Stimulated activated CD4-positive, alpha-beta T cell treated with anti-CD3 and anti-CD28 coated beads, TNF-alpha, amount 100 ng/mL, for 24 hours (primary cell): ENCODE measurements at places on chromosomes 16 and 17.

- DNase-seq: no peak
Observed at GRCh38 chr17:39352986-39353385, 48.4 kb downstream of the FBXL20 start.

GRCh38 chr17:76973040-76973439, 104.8 kb downstream of the MGAT5B start:
- DNase-seq: no peak

DNA sequence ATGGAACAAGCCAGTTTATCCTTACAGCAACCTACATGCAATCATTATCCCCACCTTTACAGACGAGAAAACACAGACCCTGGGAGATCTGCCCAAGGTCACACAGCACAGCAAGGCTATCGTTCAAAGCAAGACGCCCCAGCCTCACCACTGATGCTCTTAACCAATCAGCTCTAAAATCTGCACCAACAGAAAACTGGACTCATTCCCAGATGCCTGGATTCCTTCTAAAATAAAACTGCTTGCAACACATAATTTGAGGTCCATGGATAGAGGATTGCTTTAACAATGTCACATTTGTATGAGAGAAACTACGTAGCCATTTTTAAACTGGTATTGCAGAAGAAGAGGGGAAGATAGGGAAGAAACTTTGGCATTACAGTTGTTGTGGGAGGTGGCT, 6.8 kb downstream of the COTL1 start:
- no peak for DNase-seq

GRCh38 chr17:2084036-2084765, 29.3 kb downstream of the HIC1 start:
- no peak for DNase-seq

GRCh38 chr16:4010225-4011158, 105.8 kb downstream of the ADCY9 start:
- DNase-seq: no peak

DNA sequence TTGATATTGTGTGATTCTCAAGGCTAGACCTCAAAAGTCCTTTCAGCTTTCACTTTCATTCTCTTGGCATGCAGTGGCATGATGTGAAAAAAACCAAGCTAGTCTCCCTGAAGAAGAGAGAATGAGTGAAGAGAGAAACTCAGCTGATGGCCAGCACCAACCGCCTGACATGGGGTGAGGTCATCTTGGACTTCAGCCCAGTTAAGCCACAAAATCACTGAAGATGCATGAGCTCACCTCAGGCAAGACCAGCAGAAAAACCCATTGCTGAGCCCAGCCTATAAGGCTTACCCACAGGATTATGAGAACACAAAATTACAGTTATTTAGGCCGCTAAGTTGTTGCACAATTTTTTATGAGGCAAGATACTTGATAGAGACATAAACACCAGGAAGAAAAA, 496.5 kb downstream of the TOX3 start:
- DNase-seq: no peak

GRCh38 chr16:69073181-69073702, 32.2 kb upstream of the HAS3 start:
- DNase-seq: no peak
